Activated naive CD8-positive, alpha-beta T cell treated with anti-CD3 and anti-CD28 coated beads for 36 hours (primary cell): ENCODE measurements at places on chromosomes 7 and 10.

GRCh38 chr7:149255174-149255573 is 6.8 kb upstream of the ZNF783 start:
- DNase-seq = no peak

DNA sequence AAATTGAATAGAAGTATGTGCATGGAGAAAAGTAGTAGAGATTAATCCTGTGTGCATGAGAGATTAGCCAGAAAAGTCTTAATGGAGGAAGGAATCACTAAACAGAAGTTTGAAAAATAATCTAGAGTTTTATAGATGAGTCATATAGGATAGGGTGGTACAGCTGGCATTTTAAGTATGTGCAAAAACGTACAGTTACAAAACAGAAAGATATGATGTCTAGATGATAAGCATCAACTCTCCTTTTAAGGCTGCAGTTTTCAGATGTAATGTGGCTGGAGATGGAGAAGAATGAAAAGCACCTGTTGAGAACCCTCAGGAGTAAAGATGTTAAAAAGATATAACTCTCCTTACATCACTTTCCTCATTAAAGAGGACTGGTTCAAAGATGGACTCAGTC is 271.3 kb downstream of the STK31 start:
- DNase-seq = no peak

GRCh38 chr7:29296421-29296820 is 101.8 kb downstream of the CHN2 start:
- no peak for DNase-seq

DNA sequence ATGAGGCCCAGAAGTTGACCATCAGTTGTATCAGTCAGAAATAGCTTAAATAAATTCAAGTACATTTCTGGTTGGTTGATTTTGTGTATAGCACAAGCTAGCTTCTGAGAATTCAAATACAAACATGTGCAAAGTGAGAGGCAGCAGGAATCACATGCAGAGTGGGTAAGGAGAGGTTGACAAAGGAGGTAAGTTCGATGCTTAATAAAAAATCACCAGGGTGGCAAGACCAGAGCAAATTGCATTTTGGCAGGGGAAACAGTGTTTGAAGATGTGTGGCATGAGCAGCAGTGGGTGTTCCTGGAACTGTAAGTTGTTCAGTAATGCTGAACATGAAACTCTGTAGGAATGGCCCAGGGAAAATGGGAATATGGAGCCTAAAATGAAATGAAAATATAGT is 52.6 kb downstream of the GNAI1 start:
- DNase-seq = no peak

- DNase-seq = no peak
Measured at GRCh38 chr10:126066456-126066855, 170.1 kb downstream of the FANK1 start.

GRCh38 chr7:151380199-151381097 is 29.4 kb downstream of the WDR86 start:
- no peak for DNase-seq

DNA sequence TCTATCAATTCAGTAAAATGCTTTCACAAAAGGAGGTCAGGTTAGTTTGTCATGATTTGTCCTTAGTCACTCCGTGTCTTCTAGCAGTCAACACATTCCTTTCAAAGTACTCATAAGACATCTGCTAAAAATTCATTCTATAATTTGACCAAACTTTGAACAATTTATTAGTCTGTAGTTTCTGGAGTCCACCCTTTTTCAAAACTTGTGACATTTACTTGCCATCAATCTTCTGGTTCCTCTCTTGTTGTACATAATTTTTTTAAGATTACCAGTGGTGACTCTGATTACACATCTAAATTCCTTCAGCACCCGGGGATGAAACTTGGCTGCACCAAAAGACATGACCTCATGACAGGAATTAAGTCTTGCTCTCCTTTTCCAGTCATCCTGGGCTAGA is 130.1 kb downstream of the NEBL start:
- no peak for DNase-seq

DNA sequence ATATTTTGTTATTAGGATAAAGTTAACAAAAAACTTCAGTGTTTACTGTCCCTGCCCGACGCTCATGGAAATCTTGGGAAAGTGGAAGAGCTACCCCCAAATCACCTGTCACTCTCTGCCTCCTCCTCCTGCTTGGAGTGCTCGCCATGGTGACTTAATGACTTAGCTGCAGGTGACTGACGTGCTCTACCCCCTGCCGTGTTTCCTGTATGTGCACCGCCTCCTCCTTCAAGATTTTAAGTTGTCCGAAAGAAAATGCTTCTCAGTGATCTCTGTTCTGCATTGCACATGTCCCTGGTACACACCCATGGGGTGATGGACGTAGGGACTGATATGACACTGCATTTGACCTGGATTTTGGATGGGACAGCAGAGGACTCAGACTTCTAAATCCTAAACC is 338.8 kb upstream of the SHH start:
- DNase-seq = no peak

- DNase-seq = no peak
Measured at GRCh38 chr7:70178787-70179186, 580.5 kb downstream of the AUTS2 start.

DNA sequence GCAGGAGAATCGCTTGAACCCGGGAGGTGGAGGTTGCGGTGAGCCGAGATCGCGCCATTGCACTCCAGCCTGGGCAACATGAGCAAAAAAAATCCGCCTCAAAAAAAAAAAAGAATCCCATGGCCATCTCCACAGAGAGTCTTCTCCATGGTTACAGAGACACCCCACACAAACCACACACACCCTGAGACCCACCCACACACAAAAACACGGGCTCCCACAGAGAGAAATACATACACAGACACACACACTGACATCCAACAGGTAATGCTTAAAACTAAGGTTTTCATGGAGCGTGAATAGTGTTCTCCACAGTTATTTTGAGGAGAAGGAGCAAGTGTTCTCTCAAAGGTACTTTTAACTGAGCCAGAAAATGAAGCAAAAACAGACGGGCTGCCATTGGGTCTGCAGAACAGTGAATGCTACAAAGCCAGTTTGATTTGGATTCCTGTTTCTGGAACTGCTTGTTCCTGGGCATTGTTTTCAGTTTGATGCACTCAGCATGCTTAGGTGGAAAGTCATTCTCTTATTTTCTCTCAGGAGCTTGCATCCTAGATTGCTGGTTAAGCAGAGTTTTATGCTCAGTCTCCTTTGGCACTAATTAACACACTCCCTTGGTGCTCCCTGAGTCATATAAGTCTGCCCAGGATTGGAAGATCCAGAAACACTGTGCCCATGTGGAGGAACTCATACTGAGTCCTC is 15.4 kb downstream of the AHCYL2 start:
- no peak for DNase-seq

GRCh38 chr7:39631736-39632308 is 8.4 kb downstream of the RALA start:
- no peak for DNase-seq

DNA sequence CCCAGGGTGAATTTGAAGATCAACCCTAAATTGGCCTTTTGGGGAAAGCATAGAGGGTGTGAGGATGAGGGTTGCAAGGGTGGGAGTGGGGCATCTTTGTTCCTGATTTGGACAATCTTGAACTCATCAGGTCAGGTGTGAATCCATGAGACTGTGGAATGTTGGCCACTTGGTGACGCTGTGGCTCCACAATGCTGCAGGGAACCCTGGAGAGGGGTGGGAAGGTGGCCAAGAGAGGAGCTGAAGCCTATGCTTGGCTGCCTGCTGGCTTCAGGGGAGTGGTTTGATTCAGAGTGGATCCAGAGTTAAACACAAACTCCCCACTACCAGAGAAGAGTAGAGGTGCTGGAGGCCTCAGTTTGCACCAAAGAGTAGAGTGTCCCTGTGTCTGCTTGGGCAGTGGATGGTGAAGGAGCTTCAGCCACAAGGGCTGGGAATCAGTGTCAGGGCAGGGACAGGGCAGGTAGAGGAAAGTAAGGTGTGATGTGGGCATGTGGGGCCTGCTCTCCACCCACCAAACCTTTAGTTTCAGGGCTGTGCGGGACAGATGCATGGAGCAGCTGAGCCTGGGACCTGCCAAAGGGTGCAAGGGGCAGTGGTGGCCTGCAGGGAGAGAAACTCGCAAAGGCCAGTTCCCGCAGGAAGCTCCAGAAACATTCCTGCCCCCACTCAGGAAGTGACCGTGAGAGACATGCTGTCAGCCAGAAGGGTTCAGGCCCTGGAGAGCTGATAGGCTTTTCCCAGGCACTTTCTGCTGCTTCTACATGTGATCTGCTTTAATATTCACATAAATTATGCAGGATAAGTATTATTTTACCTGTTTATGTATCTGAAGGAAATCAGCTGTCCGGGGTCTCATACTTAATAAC is 81.0 kb upstream of the PRSS58 start:
- no peak for DNase-seq

GRCh38 chr7:2051707-2052656 is 180.8 kb downstream of the MAD1L1 start:
- no peak for DNase-seq

GRCh38 chr7:130221746-130222145 is 14.1 kb downstream of the SSMEM1 start:
- DNase-seq = no peak

DNA sequence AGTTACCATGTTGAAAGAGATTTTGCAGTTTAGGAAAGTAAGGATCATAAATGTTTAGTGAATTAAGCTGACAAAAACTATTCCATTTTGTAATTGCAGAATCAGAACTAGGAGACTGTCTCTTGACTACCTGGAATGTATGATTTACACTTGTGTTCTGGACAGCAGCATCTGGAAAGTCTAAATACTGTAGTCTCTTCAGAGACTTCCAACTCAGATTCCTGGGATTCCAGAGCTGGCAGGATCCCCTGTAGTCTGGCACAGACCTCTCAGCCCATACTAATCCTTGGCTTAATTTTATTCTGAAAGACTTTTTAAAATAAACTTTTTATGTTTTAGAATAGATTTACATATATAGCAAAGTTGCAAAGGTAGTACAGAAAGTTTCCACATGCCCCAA is 452.7 kb downstream of the DPP6 start:
- DNase-seq = no peak

DNA sequence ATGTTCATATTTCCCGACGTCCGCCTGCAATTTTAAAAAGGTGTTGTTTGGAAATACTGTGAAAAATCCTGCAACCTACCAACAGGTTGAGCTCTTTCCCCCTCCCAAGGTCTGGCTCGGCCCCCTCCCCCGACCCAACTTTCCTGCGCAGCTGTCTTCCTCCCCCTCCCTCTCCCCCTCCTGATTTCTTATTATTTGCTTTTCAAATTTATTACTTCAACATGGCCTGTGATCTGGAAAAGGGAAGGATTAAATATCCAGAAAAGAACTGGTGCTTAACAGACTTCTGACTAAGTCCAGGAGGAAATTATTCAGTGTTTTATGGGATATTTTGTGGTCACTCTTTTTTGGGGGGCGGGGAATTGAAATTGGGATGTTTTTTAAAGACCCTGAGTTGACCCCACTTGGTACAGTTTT is 2.4 kb downstream of the ARID5B start:
- no peak for DNase-seq

DNA sequence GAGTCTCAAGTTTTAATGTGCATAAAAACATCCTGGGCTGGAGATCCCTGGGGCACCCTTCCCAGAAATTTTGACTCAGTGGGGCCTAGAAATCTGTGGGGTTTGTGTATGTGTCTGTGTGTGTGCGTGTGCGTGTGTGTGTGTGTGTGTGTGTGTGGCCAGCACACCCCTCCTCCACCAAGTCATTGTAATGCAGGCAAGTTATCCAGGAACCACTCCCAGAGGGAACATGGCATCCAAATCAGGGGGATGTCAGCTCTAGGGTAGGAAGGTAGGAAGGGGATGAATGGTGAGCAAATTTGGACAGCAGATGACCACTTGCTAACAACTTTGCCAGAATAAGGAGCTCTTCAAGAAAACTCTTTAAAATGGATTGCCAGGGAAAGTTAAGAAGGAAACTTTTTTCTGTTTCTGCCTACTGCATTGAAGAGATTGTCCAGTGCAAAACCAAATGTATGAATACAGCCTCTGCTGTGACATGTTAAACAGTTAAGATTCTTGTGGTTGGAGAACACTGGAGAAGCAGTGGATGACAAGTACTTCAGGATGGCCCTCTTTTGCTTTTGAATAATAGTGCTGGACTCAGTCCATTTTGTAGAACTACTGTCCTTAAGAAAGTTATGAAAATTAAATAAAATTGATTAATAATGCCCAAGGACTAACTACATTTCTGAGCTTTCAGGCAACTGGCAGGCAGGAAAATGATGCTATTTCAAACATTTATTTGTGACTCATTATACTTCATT is 12.3 kb downstream of the STAMBPL1 start:
- DNase-seq = no peak

- DNase-seq = no peak
Measured at GRCh38 chr10:44008917-44009709, 360.4 kb upstream of the ZNF32 start.

GRCh38 chr7:121079425-121080169 is 91.1 kb downstream of the CPED1 start:
- no peak for DNase-seq

DNA sequence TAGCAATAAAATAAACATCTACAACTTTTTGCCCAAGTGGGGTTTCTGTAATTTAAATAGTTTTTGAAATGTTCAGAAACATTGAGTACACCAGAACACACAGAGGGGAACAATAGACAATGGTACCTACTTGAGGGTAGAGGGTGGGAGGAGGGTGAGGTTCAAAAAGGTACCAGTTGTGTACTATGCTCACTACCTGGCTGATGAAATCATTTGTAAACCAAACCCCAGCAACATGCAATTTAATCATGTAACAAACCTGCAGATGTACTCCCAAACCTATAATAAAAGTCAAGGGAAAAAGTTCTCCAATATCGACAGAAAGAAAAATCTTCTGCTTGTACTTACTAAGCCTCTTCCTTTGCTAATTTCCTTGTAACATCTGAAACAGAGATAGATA is 4.2 kb upstream of the TES start:
- no peak for DNase-seq

GRCh38 chr7:77823787-77824186 is 25.2 kb downstream of the PHTF2 start:
- DNase-seq = no peak

DNA sequence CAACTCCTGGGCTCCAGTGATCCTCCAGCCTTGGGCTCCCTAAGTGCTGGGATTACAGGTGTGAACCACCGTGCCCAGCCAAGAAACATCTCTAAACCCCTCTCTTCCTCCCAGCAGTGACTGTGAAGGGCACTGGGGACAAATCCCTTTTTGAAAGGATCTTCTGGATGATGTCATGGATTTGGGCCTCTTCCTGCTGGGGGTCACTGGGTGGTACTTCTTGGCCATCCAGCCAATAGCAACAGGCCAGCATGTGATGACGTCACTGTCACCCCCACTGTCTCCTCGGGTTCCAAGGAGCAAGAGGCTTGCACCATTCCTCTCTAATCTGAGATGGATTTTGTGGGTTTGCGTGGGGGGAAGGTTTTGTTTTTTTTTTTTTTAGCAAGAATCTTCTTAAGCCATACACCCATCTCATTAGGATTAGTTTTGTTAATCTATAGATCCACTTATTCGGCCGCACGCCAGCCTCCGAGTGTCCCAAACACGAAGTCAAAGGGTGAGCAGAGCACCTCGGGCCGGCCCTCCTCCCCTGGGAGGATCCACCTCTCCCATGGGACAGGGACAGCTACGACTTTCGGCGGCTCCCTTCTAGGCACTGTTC is 29.4 kb upstream of the TNRC18 start:
- no peak for DNase-seq
